ENCODE measurements at places on chromosomes 1 and 21.

DNA sequence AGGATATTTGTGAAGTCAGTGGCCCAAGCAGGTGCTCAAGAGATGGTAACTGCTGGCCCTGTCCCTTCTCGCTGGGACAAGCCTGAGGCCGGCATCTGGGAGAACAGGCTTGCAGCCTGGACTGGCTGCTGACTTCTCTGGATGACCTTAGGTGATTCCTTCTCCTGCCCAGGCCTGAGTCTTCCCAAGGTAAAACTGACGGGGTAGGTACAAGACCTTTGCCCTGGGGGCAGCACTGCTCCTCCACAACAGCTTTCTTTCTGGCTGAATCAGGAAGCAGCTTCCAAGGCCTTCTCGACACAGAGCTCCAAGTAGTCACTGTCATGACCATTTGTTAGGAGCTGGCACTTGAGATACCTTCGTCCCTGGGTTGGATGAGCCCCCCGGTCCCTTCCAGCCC is 59.6 kb downstream of the DMRTB1 start:
- DNase-seq = no peak

DNA sequence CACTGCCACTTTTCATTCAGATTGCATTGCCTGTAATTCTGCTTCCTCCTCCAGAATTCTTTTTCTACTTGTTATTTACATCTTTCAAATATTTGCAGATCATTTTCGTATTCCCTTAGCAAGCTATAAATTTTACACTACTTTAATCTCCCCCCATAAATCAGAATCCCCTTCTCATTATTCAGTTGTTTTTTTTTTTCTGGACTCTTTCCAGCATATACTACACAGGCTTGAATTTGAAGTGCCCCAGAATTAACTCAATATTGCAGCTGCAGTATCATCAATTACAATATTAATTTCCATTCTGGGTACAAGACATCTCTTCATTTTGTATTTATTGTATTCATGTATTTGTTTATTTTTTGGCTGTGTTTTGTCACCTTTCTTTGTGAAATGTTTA is 1494.3 kb downstream of the AMY1C start:
- no peak for DNase-seq

GRCh38 chr1:113742515-113742914 is 16.8 kb downstream of the PHTF1 start:
- DNase-seq = no peak

- peak; percentile 91 for DNase-seq
Measured at GRCh38 chr1:154870115-154870571, at the start of gene KCNN3. TSS of gene KCNN3 (minus strand) at chr1:154870281. CDS start at chr1:154869964, 317 bp downstream.

- DNase-seq = no peak
Measured at GRCh38 chr1:109447524-109447923, 18.8 kb upstream of the SYPL2 start.

DNA sequence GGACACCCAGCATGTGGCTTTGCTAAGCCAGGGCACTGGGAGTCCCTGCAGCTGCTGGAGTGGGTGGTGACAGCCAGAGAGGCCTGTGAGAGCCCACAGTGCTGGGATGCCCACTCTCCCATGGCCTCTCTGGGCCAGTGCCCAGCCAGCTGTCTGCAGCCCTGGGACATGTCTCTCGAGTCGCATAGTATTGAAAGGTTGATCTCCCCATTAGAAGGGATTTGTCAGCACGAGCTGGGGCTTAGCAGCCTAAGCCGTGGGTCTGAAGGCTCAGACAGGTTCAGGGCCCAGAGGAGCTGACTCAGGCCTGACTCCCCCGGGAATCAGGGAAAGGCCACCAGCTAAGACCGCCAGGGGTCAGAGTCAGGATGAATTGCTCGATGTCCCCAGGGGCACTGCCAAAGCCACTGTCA is 53.5 kb downstream of the FOXD2 start:
- DNase-seq = no peak

- DNase-seq = no peak
Measured at GRCh38 chr1:51305371-51305823, 25.0 kb downstream of the TTC39A start.

DNA sequence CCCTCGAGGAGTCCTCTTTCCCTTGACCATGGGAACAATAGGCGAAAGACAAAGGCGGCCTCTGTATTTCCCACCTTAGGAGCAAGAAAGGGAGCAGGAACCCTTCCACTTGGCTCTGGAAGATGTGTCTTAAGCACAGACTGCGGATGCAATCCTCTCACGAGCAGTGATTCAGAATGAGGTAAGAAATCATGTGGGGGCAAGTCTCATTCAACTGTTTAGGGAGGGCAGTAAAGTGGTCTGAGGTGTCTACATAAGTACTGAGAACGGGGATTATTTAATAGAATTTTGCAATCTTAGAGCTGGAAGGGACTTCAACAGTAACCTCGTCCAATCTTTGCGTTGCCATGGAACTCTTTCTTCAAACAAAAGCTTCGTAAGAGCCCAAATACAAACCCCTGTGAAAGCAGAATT is 1.6 kb upstream of the DYRK3 start:
- no peak for DNase-seq

- no peak for DNase-seq
Measured at GRCh38 chr1:164470996-164471395, 88.0 kb upstream of the PBX1 start.

- peak; percentile 8 for DNase-seq
Measured at GRCh38 chr1:50279622-50280330, 143.5 kb downstream of the DMRTA2 start.

GRCh38 chr1:34176830-34177603 is at the start of gene C1orf94:
TSS of gene C1orf94 (plus strand) at chr1:34176907. CDS start at chr1:34177790, 883 bp downstream.
- no peak for DNase-seq

GRCh38 chr1:151908228-151908691 is 1.1 kb downstream of the THEM4 start:
- no peak for DNase-seq

DNA sequence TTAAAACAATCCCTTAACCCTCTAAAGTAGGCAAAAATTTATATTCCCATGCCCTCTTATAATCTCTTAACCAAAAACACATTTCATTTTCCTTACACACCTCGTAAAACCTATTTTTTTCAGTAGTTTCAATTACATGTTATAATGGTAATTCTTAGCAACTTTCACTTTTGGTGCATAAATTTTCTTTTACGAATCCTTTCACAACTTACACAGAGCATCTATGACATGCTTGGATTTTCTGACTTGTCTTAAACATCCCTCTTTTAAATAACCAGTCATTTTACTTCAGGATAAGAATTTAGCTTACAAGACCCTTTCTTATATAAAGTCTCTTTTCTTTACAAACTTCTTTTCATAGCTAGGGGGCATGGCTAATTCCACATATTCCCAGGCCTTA is 8.9 kb upstream of the MRPL55 start:
- DNase-seq = no peak

DNA sequence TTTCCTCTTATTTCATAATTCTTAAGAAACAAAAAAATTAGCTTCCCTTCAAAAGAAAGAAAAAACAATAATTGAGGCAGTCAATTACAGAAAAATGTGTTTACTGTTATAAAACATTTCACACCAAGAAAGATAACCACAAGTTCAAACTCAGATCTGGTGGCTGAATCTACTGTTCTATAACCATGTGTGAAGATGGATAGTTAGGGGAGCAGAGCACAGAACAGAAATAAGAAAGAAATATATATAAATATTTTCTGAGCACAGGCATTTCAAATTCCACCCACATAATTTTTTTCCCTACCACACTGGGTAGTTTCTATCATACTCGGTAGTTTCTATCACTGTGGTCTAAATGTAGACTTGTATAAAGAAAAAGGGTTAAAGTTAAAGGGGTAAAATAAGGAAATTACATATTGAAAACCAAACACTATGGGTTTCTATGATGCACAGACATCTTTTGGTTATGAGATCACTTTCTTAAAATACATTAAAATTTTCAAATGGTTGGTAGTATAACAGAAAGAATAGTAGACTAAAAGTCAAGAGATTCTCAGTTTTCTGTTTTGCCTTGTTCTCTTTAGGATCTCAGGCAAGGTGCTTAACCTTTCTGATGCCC is 10.8 kb downstream of the LYST start:
- DNase-seq = no peak

GRCh38 chr1:5150191-5150590 is 495.8 kb downstream of the AJAP1 start:
- no peak for DNase-seq

GRCh38 chr21:36866419-36866818 is 100.0 kb downstream of the HLCS start:
- DNase-seq = no peak

GRCh38 chr1:41626146-41626545 is 141.7 kb upstream of the EDN2 start:
- peak; percentile 30 for DNase-seq

- no peak for DNase-seq
Measured at GRCh38 chr1:56922507-56922906, 43.3 kb downstream of the C8B start.

- no peak for DNase-seq
Measured at GRCh38 chr1:31976401-31976800, 37.3 kb upstream of the KHDRBS1 start.

DNA sequence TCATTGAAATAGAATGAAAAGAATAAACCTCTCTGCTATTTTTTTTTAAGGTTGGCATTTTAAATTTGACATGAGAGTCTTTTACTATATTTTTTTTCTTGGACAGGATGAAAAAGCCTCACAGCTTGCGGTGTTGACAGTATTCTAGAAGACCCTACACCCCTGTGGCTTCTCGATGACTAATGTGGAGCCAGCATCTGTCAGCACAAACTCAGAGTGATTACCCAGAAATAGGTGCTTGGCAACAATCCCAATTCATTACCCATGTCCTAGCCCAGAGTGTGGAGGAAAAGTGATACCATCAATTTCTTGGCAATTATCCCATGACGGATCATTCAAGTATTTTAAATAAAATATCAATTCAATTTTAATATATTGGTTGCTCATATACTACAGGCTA is 186.8 kb upstream of the MAP1LC3C start:
- DNase-seq = no peak

- no peak for DNase-seq
Measured at GRCh38 chr1:57845041-57845440, 421.2 kb upstream of the DAB1 start.

DNA sequence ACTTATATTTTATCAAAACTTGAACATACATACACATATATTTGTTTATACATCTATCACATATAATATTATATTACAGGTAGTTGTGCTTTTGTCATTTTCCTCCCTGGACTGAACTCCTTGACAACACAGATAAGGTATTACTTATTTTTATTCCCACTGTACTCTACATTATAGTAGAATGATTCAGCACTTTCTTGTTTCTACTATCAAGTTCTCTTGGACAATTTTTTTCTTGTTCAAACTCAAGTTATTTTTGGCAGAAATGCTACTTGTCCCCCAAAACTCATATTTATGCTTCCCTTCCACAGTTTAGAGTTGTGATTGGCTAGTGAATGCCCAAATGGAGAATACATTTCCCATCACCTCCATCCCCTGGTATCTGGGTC is 10.8 kb upstream of the PTPRC start:
- DNase-seq = no peak

- DNase-seq = no peak
Measured at GRCh38 chr1:219000631-219001030, 173.0 kb upstream of the LYPLAL1 start.

DNA sequence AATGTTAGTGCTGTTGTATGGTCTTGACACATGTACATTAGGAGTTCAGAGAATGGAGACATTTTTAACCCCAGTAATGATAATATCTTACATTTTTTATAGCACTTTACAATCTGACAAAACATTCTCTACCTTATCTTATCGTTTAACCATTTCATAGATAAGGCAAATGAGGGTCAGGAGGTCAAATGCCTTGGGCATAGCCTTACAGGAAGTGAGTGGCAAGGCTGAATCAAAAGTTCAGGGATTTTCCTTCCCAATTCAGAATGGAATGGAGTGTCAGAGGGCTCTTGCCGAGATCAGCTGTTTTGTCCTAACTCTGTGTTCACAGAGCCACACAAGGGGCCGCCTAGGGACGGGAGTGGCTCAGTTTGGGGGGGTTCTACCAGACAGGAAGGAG is 57.6 kb upstream of the AK4 start:
- no peak for DNase-seq

DNA sequence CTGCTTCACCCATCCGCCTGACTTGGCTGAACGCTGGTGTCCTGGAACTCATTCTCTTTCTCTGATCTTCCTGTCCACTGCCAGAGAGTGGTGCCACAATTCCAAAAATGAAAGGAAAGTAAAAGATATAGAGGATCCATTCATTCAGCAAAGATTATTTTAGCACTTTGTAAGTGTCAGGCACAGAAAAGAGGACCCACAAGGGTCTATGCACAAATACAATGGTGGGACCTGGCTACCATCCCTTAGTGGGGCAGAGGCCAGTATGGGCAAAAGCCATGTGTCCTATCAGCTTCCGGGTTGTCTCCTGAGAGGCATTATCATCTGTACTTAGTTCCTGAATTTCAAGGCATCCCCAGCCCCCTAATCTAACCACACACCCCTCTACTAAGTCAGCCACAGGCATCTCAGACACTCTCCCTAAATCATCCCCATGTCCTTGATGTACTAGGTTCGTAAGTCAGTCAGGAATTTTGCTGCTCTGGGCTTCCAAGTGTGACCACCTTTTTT is 19.0 kb downstream of the SSR2 start:
- DNase-seq = no peak

DNA sequence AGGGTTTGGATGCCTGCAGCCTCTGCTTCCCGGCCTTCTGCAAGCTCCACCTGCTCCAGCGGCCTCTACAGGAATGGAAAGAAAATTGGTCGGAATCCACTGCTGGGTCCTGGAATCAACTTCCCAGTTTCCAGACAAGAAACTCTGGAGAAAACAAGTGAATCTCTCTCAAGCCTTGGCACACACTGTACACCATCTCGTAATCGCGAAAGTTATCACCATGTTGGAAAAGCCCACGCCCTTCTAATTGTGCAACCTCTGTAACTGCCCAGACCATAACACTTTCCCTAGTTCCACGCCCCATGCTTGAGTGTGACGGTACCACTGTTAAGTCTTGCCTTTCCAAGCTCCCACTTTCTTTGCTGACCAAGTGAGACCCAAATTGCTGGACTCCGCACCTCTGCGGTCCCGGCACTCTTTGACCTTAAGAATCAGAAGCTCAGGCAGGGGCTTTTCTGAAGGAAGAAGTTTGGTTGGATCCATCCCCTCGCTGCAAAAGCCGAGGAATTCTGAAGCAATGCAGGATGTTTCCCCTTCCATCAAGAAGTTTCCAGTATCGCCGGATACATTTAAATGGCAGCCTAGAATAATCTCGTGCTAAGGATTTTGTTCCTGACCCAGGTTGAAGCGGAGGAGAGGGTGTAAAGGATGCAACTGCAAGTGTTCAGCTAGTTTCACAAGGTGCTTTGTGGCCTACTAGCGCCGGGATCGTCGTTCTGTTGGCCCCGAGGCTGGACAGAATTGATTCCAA is 6.2 kb downstream of the NR5A2 start:
- DNase-seq = no peak

GRCh38 chr1:150006881-150007421 is 3.6 kb downstream of the OTUD7B start:
- no peak for DNase-seq

DNA sequence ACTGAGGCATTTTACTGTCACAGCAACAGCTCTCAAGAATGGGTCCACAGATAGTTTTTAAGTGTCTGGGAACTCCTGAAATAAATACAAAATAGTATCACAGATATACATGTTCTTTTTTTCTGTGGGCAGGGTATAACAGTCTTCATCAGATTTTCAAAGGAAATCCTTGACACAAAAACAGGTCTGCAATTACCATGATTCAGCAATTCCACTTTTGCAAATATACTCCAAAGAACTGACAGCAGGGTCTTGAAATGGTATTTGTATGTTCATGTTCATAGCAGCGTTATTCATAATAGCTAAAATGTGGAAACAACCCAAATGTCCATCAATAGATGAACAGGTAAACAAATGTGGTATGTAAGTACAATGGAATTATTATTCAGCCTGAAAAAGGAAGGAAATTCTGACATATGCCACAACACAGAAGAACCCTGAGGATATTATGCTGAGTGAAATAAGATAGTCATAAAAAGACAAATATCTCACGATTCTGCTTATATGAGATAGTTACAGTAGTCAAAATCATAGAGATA is 85.0 kb downstream of the EPS15 start:
- no peak for DNase-seq

All from SW480 (cell line).